Stimulated activated CD4-positive, alpha-beta T cell treated with anti-CD3 and anti-CD28 coated beads, Interleukin-1b, Interleukin-23, amount 100 ng/mL, for 24 hours (primary cell): ENCODE measurements at places on chromosomes 4 and X.

GRCh38 chr4:145878501-145879435 lies 59.9 kb downstream of the ZNF827 start:
- DNase-seq: no peak

- no peak for DNase-seq
These were observed 1811.6 kb downstream of the ARAP2 start for GRCh38 chr4:34432706-34433105.

DNA sequence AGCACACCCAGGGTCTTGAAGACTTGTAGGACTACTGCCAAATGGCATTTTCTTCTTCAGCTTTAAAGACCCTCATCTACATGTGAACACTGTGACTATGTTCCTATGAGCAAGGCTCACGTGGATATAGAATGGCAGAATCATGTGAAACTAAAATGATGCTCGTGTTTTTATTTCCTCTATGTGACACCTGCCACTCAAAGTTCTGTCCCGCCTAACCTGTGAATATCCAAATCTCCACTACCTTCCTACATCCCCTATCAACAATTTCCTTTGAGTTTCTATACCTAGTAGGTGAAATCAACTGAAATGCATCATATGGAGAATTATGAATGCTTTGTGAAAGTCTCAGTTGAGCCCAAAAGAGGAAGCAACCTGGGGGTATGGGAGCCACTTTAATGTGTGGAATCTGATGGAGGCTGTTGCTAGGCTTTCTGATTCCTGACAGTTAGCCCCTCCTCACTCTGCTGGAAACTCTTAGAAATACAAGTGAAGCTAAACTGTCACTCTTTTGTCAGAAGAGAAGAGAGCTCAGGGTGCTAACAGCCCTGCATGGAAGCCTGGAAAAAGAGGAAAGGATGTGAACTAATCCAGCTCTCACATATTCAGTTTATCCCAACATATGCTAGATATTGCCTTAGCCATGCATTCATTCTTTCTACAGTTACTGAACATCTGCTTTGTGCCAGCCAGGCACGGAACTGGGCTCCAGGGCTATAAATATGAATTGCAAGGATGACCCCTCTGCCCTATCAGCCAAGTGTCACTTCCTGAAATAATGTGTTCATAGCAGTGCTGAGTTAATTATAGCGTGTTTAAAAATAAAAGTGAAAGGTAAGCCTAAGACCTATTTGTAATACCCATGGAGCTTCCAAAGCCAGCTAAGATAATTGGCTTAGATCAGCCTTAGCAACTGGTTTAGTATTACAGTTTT lies 11.0 kb downstream of the LHFPL1 start:
- no peak for DNase-seq

DNA sequence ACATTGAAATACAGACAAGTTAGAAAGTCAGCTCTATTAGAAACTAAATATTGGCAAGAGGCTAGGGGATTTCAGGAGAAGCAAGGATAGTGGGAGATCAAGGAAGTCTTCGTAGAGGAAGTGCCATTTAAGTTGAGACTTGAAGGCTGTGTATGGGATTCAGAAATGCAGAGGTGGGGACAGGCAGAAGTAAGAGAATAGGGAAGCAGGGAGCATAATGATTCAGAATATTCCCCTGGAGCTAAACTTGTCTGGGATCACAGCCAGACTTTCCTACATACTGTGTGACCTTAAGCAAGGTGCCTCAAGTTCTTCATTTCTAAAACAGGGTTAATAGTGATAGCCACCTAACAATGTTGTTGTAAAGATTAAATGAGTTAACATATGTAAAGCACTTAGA lies 108.8 kb downstream of the DDIT4L start:
- no peak for DNase-seq

DNA sequence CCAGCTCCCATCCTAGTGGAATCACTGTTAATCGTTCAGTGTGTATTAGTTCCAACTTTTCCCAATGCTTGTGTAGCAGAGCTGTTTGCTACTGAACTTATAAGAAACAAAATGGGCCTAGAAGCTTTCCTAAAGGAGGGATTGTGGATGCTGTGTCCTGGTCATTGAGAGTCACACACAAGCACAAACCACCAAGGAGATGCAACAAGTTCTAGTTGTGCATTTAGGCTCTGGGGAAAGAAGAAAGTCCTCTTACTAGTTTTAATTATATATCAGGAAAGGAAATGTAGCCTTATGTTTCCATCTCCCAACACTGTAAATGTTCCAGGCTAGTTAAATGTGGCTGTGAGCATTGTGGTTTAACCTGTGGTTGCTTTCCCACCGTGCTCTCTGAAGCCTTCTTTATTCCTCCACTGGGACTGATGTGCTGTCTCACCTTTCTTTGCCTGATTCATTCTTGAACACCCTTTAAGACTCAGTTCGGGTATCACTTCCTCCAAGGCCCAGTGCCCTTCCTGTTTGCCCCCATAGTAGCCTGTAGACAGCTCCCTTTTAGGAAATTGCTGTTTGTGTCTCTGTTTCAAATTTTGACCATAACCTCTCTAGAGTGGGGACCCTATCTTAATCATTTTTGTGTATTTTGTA lies 34.3 kb downstream of the ATP10D start:
- no peak for DNase-seq

DNA sequence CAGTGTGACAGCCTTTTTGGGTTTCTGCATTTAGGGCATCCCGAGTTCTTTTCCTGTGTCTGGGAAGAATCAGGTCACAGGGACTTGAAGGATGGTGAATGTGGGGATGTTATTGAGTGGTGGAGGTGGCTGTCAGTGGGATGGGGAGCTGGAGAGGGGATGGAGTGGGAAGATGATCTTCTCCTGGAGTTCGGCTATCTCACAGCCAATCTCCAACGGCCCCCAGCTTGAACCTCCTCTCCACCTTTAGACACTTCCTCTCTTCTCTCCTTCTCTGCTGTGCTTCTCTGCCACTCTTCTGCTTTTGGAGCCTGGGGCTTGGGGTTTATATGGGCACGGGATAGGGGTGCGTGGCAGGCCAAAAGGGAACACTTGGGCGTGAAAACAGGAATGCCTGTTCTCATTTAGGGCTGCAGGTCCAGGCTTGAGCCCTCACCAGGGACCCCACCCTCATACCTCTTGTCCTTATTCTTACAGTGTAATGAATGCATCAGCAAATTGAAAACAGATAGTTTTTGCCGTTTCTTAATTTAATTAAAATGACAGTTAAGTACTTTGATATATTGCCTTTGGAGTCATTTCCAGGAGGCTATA lies 37.5 kb downstream of the USP9X start:
- DNase-seq: no peak
